ENCODE measurements at places on chromosomes 16 and 17. TPM values are rescaled to one million over a fixed set of nuclear protein-coding genes. Genes with fewer than 3 reads are reported as not detected.
A peak's percentile ranks its signal among the peaks of the same experiment; 100 is the strongest.

- H3K27me3 ChIP-seq, result no peaks in the 10 kb centered on the region
- H3K36me3 ChIP-seq, result peaks cover 2% of the 10 kb centered on the region
- no peak overlapping the region for H3K27ac ChIP-seq
- peaks cover 11% of the 10 kb centered on the region for H3K4me1 ChIP-seq
Measured at GRCh38 chr17:80109713-80110446, 8.5 kb downstream of the GAA start.

GRCh38 chr17:9309216-9309615 is 266.4 kb downstream of the STX8 start:
- no peak overlapping the region for H3K27ac ChIP-seq
- peaks cover 4% of the 10 kb centered on the region for H3K4me1 ChIP-seq
- no peaks in the 10 kb centered on the region for H3K27me3 ChIP-seq
- H3K4me3 ChIP-seq, result no peak overlapping the region

DNA sequence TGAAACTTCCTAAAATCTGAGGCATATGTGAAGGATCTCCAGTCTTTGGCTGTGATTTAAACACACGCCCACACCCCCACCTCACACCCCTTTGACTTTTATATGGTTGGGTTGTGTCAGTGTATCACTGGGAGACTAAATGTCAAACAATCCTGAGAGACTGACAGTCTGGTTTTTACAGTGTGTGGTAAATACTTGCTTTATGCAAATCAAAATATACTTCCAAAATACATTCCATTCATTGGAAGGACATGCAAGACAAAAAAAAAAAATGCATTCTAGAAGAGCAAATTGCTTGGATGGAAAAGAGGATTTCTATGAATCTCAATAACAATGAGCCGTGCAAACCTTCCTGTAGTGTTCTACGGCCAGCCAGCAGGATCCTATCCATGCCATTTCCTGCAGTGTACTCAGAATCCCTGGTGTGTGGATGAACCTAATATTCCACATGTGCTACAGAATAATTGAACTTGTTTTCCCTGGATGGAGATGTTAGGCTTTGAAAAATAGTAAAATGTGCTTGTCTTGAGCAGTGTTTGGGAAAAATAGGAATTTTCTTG is 602.1 kb upstream of the GOT2 start:
- H3K4me1 ChIP-seq, result no peaks in the 10 kb centered on the region
- H3K27ac ChIP-seq, result no peak overlapping the region
- DNase-seq, result no peak

DNA sequence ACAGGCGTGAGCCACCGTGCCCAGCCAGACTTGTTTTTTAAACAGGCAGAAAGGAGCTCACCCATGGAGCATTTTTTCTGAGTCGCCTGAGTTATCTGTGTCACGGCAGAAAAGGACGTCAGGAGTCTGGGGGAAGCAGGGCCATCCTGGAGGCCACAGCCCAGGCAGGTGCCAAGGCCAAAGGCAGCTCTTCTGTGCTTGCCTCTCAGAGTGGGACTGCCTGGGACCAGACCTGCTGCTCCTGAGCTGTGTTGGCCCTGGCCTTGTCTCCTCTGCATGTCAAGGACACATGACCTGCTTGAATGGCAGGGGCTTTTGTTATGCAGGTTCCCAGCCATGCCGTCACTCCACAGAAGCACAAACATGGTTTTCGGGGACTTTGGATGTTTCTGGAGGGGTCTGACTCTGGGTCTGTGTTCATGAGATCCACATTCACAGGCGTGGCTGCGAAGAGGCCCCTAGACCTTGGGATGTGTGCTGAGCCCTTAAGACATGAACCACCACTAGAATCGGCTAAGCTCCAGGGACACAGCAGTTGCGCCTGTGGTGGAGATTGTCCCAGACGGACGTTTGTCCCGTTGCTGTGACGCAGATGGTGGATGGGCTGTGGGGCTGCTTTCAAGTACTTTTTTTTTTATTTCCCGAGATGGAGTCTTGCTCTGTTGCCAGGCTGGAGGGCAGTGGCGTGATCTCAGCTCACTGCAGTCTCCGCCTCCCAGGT is 33.8 kb downstream of the FOXK2 start:
- H3K27me3 ChIP-seq, result no peaks in the 10 kb centered on the region
- no peaks in the 10 kb centered on the region for H3K36me3 ChIP-seq
- H3K4me3 ChIP-seq, result no peak overlapping the region
- no peak overlapping the region for H3K27ac ChIP-seq
- peaks cover 25% of the 10 kb centered on the region for H3K4me1 ChIP-seq
- DNase-seq, result no peak

The MEFV gene
- not detected for polyA plus RNA-seq

- H3K4me3 ChIP-seq, result peak overlapping the region; percentile 11
- H3K27ac ChIP-seq, result no peak overlapping the region
- peaks cover 3% of the 10 kb centered on the region for H3K27me3 ChIP-seq
- H3K36me3 ChIP-seq, result no peaks in the 10 kb centered on the region
Measured at GRCh38 chr17:20043021-20043420, 33.9 kb downstream of the SPECC1 start.

- H3K4me1 ChIP-seq, result peaks cover 15% of the 10 kb centered on the region
- H3K36me3 ChIP-seq, result peaks cover 4% of the 10 kb centered on the region
- no peak overlapping the region for H3K27ac ChIP-seq
- H3K27me3 ChIP-seq, result no peaks in the 10 kb centered on the region
- peak; percentile 6 for DNase-seq
- peak overlapping the region; percentile 90 for H3K4me3 ChIP-seq
Measured at GRCh38 chr17:35433075-35433894, 985 bp upstream of the SLFN12 start.

The HID1 gene
- not detected for polyA plus RNA-seq

The TMC5 gene
- polyA plus RNA-seq, result not detected

GRCh38 chr17:82112914-82113311 is 14.9 kb upstream of the FASN start:
- H3K27me3 ChIP-seq, result no peaks in the 10 kb centered on the region
- H3K36me3 ChIP-seq, result no peaks in the 10 kb centered on the region
- H3K4me1 ChIP-seq, result no peaks in the 10 kb centered on the region
- no peak overlapping the region for H3K4me3 ChIP-seq
- H3K27ac ChIP-seq, result no peak overlapping the region

GRCh38 chr16:14180481-14180944 is 109.4 kb downstream of the MRTFB start:
- H3K27ac ChIP-seq, result no peak overlapping the region
- H3K4me1 ChIP-seq, result no peaks in the 10 kb centered on the region
- no peak for DNase-seq
- no peaks in the 10 kb centered on the region for H3K36me3 ChIP-seq
- no peaks in the 10 kb centered on the region for H3K27me3 ChIP-seq

The SAMD14 gene
- not detected for polyA plus RNA-seq

DNA sequence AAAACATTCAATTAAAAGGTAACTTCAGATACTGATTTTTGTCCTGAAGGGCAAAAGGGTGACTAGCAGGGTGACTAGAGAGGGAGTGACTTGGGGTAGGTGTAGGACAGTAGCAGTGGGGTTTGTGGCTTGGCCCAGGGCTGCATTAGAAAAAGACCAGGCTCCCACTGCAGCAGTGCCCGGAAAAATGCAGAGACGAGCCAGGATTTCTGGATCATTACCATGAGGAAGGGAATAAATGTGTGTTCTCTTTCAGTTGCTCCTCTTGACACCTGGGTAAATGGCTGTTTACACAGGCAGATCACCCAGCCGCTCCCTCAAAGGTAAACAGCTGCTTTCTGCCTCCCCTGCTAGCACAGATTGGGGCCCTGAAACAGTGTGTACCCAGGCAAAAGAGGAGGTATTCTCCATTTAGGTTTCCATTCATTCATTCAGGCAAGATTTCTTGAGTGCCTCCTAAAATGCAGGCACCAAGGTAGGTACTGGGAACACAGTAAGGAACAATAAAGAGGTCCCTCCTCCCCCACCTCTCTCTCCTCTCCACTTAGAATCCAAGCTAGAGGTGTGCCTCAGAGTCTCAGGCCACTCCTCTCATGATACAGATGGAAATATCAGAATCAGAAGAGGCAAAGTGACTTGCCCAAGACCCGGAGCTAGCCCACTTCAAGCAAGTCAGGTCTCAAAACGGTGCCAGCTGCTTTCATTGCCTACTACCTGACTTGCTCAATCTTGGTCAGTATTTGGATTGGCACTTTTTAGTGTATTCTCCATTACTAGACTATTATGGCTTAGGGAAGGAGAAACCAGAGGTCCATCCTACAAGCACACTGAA is 15.2 kb upstream of the TOX3 start:
- H3K27me3 ChIP-seq, result peaks cover 11% of the 10 kb centered on the region
- H3K4me1 ChIP-seq, result no peaks in the 10 kb centered on the region
- H3K27ac ChIP-seq, result no peak overlapping the region
- no peak for DNase-seq
- H3K36me3 ChIP-seq, result no peaks in the 10 kb centered on the region
- no peak overlapping the region for H3K4me3 ChIP-seq

GRCh38 chr16:85629326-85629725 is 16.2 kb downstream of the GSE1 start:
- peaks cover 38% of the 10 kb centered on the region for H3K4me1 ChIP-seq
- H3K27ac ChIP-seq, result no peak overlapping the region
- H3K36me3 ChIP-seq, result no peaks in the 10 kb centered on the region
- no peaks in the 10 kb centered on the region for H3K27me3 ChIP-seq
- H3K4me3 ChIP-seq, result no peak overlapping the region

DNA sequence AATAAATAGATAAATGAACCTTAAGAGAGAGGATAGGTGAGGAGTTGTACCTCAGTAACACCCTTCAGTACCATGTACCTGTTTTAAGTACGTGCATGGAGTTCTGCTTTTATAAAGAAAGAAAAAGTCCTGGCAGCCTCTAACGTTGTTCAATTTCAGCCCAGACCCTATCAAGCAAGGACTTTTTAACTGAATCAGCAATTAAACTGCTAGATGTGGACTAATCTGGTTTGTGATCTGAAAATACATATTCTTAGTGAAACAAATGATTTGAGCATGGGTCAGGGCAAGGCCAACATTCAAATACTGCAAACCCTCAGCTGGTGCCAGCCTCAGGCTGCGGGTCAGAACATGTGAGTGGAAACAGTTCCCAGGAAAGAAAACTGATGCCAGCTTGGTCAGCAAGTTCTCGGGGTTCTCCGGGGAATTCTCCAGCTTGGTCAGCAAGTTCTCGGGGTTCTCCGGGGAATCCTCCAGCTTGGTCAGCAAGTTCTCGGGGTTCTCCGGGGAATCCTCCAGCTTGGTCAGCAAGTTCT is 84.5 kb downstream of the MRM3 start:
- no peaks in the 10 kb centered on the region for H3K36me3 ChIP-seq
- H3K4me1 ChIP-seq, result no peaks in the 10 kb centered on the region
- no peak overlapping the region for H3K27ac ChIP-seq

The MMP25 gene
- polyA plus RNA-seq, result 0.55 TPM

DNA sequence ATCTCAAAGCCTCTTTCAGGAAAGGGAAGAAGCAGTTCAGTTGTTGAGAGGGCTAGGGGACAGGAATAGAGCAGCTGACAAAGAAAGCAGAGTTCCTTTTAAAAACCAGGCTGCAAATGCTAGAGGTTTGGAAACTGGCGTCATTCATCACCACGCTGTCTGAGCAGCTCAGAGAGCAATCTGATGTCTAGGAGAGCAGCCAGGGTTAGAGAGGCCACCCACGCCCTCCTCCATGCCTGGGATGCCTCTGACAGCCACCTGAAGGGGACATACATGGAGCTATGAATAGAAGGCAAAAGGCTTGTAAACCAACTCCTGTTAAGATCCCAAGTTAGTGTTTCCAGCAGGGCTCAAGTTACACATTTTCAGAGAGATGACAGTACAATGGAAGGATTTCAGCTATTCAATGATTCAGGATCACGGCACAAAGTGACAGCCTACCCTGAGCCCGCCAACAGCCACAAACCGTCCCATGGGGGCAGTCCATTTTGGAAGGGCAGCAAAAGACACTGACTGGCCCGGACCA is 12.4 kb downstream of the RAB5C start:
- DNase-seq, result no peak
- peaks cover 30% of the 10 kb centered on the region for H3K4me1 ChIP-seq
- no peaks in the 10 kb centered on the region for H3K27me3 ChIP-seq
- no peak overlapping the region for H3K27ac ChIP-seq
- peaks cover 6% of the 10 kb centered on the region for H3K36me3 ChIP-seq
- H3K4me3 ChIP-seq, result no peak overlapping the region

The FBXW10B gene
- polyA plus RNA-seq, result not detected

GRCh38 chr17:51091635-51092034 is 29.0 kb downstream of the SPAG9 start:
- H3K27me3 ChIP-seq, result no peaks in the 10 kb centered on the region
- peaks cover 39% of the 10 kb centered on the region for H3K4me1 ChIP-seq
- DNase-seq, result no peak
- no peak overlapping the region for H3K27ac ChIP-seq

DNA sequence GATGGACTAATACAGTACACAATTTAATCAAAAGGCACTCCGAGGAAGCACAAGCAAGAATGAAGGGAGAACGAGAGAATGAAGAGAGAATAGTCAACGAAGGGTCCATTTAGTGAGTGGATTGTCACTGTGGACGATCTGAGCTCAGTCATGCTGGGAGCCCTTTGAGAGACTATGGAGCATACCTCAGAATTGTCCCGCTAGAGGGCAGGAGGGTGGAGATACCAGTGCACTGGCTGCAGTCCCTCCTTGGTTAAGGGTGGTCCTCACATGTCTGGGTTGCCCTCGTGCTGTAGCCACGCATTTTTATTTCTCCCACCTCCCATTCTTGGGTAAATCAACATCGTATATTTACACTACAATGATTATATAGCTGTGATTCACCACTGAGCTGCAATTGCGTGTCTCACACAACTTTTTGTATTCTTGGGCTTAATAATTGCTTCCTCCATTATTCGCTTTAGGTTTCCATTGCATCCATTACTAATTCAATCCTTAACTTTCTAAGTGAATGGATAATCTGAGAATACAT is 33.2 kb upstream of the FAM20A start:
- no peak overlapping the region for H3K4me3 ChIP-seq
- DNase-seq, result no peak

- H3K4me3 ChIP-seq, result peak overlapping the region; percentile 94
- peak overlapping the region; percentile 83 for H3K27ac ChIP-seq
- peaks cover 89% of the 10 kb centered on the region for H3K27me3 ChIP-seq
- H3K4me1 ChIP-seq, result peaks cover 53% of the 10 kb centered on the region
- DNase-seq, result no peak
Measured at GRCh38 chr17:48612854-48613691, 2.0 kb downstream of the HOXB8 start.

The OR2C1 gene
- polyA plus RNA-seq, result not detected

GRCh38 chr17:61400717-61401388 is 1.2 kb downstream of the TBX2 start:
- H3K4me1 ChIP-seq, result peaks cover 34% of the 10 kb centered on the region
- peak overlapping the region; percentile 76 for H3K4me3 ChIP-seq
- DNase-seq, result no peak
- peaks cover 11% of the 10 kb centered on the region for H3K36me3 ChIP-seq
- H3K27ac ChIP-seq, result peak overlapping the region; percentile 56

The ZFHX3 gene
- polyA plus RNA-seq, result 0.23 TPM

- peaks cover 6% of the 10 kb centered on the region for H3K4me1 ChIP-seq
- no peaks in the 10 kb centered on the region for H3K27me3 ChIP-seq
- H3K36me3 ChIP-seq, result no peaks in the 10 kb centered on the region
- DNase-seq, result peak; percentile 57
Measured at GRCh38 chr16:106623-107324, 28.7 kb downstream of the MPG start.

GRCh38 chr17:63542942-63543821 is 7.1 kb upstream of the DCAF7 start:
- DNase-seq, result no peak
- H3K27me3 ChIP-seq, result peaks cover 12% of the 10 kb centered on the region
- no peaks in the 10 kb centered on the region for H3K36me3 ChIP-seq

GRCh38 chr17:70365091-70365583 is 195.8 kb downstream of the KCNJ2 start:
- H3K36me3 ChIP-seq, result no peaks in the 10 kb centered on the region
- H3K27me3 ChIP-seq, result peaks cover 13% of the 10 kb centered on the region
- H3K4me3 ChIP-seq, result no peak overlapping the region
- no peak for DNase-seq

The ACSM2B gene
- polyA plus RNA-seq, result not detected
